Keratinocyte (primary cell): ENCODE measurements at places on chromosomes 2 and 18.

DNA sequence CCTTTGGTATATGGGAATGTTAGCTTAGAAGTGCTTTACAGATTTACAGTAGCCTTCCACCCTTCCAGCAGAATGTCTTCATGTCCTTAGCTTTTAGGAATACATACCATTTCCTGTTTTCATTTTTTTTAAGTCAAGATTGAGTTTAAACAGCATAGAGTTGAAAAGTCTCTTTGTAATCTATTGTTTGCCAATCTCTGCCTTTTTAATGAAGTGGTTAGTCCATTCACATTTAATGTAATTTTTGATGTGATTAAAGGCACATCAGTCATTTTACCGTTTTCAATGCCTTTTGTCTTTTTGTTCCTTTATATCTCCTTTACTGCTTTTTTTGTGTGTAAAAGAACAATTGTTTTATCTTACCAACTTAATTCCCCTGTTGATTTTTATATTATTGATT, 233.4 kb upstream of the SMIM21 start:
- no peak for DNase-seq

- peak; percentile 71 for DNase-seq
Measured at GRCh38 chr18:34991561-34991960, 49.7 kb upstream of the MAPRE2 start.

DNA sequence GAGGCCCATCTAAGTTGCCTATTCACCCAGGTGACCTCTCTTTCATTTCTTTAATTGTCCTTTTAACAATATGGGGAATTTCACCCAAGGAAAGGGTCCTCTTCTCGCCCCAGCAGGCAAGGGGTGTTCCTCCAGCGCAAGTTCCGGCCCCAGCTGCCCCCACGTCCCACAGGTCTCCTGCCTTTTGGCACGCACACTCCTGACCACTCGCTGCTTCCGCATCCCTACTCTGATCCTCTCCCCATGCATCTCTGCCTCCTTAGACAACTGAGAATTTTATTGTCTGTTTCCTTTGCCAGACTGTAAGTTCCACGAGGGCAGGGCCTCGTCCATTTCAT, 684 bp upstream of the ARPC2 start:
- no peak for DNase-seq

DNA sequence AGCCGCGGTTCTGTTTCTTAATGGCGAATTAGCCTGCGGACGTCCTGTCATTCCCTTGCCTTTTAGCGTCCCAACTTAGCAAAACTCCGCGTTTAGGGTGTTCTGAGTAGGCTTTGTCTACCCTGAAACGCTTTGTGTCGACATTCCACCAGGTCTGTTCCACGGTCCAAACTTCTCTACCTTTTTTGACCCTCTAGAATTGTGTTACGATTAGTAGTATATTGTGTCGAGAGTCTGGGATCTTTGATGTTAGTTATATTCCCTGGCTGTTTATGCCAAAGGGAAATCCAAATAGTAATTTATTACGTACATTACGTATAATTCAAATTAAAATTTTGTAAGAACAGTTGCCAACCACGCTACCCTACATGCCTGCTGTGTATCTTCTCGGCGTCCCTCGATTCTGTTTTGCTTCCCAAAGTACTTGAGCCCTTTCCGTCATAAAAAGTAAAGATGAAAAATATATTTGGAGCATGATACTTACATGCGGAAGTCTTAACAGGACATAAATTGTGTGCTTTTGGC, 495 bp upstream of the TTC32 start:
- no peak for DNase-seq

DNA sequence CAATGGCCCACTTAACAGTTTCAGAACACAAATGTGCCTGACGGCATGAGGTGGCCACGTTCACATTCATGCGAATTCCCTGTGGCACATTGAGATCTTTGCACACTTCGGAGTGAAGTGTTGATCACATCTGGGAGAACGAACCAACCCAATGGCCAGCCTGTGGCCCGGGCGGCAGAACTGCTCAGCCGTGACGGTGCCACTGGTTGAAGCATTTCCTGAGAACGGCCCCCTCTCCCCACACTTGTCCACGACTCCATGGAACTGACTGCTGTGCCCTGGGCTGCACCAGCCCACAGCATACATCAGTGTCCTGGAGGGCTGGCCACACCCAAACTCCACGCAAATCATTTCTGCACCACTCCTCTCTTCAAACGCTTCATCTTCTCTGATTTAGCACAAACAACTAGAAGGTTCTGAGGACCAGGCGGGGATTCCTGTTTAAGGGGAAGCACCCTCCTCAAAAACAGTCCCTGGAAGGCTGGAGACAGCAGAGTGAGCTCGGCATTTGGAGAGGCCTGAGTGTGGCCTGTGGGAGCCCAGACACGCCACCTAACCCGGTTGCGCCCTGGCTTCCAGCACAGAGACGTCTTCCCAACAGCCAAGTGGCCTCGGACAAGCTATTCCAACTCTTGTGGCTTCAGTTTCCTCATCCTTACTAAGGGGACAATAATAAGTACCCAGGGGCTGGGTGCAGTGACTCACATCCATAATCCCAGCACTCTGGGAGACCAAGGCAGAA, 9.9 kb upstream of the SALL3 start:
- no peak for DNase-seq

- no peak for DNase-seq
Measured at GRCh38 chr2:26756337-26756736, 7.7 kb upstream of the SLC35F6 start.
